ENCODE measurements at places on chromosomes 2 and 18. TPM values are rescaled to one million over a fixed set of nuclear protein-coding genes. Genes with fewer than 3 reads are reported as not detected.

Gene TRPM8
- 0.10 TPM for polyA plus RNA-seq

Gene SEPTIN10
- 126 TPM for polyA plus RNA-seq

- no peak for DNase-seq
These were observed 166.5 kb upstream of the KCNJ3 start for GRCh38 chr2:154532004-154532403.

Gene HMSD
- 2.1 TPM for polyA plus RNA-seq

Gene CCDC102B
- polyA plus RNA-seq = 7.5 TPM

DNA sequence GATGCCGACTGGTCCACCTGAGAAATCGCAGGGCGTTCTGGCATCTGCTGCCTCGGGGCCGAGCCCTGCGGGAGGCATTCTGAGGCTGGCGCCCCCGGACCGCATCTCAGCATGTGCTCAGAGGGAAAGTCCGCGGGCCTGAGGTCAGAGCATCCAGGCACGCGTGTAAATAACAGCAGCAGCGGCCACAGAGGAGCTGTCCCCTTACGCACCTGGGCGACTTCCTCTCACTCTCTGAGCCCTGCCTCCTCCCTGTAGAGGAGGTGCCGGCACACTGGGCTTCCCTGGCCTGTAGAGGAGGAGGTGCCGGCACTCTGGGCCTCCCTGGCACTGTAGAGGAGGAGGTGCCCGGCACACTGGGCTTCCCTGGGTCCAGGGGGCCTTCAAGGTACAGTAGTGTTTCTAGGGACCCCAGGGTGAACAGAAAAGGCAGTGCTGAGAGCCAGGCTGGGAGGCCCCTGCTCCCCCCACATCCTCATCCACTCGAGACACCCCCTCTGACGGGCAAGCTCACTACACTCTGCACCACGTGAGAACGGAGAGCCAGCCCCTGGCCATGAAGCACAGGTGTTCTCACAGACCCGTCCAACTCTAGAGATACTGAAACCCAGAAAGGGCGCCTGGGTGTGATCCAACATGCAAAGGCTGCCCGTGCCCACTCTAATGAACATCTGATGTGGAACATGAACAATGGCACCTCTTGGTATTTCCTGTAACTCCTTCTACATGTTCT lies 263.5 kb downstream of the HDAC4 start:
- no peak for DNase-seq

DNA sequence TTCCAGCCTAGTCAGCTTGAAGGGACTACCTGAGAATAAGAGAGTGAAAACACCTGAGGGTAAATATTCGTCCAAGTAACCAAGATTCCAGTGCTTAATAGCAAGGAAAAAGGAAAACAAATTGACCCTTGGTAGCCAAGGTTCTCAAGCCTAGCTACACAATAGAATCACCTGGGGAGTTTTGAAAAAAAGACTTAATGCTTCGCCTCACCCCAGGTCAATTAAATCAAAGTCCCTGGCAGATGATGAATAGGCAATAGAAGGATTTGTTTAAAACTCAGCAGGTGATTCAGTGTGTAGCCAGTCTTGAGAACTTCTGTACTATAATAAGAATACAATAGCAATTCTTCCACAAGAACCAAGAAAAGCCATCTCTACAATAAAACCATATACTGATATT lies 500.2 kb downstream of the XIRP2 start:
- DNase-seq = no peak

DNA sequence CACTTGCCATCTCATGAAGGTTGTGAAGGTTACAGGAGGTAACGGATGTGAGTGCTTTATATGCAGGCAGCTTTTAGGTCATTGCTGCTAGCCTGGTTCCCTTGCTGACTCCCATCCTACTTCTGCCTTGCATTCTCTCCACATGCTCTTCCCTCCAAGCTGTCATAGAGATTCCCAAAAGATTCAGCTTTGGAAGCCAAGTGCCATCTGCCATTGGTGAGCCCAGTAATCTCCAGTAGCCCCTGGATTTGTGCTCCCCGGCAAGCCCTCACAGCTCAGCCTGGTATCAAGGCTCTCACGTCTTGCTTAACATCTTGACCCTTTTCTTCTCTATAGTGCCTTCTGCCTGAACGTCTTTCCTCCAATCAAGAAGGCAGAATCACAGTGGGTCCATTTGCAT lies 61.6 kb downstream of the MYT1L start:
- no peak for DNase-seq

Gene TGFA
- polyA plus RNA-seq = 18.9 TPM

GRCh38 chr2:155157711-155158110 lies 459.2 kb downstream of the KCNJ3 start:
- no peak for DNase-seq

GRCh38 chr2:1972011-1972410 lies 227.7 kb upstream of the PXDN start:
- no peak for DNase-seq

Gene LYG2
- 0.43 TPM for polyA plus RNA-seq

DNA sequence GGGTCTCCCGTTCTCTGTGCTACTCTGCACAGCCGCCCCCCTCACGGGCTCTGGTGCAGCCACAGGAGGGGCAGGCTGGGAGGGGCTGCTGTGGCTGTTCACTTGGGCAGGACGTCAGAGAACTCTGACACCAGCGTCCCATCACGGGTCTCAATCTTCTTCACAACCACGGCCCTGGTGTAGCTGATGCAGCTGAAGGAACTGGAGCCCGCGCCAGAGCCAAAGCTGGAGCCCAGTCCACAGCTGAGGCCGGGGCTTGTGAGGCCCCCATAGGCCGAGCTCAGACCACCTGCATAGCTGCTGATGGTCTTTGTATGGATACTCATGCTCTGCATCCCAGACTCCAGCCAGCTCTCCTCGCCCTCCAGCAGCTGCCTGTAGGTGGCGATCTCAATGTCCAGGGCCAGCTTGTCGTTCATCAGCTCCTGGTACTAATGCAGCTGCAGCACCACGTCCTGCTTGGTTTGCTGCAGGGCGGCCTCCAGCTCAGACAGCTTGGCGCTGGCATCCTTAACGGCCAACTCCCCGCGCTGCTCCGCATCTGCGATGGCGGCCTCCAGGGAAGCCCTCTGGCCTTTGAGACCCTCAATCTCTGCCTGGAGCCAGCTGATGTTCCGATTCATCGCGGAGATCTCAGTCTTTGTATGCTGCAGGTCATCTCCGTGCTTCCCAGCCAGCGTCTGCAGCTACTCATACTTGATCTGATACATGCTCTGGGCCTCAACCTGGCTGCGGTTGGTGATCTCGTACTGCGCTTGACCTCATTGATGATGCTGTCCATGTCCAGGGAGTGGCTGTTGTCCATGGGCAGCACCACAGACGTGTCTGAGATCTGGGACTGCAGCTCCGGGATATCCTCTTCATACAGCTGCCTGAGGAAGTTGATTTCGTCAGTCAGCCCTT lies 7.4 kb upstream of the DUSP19 start:
- no peak for DNase-seq

Gene PLEKHH2
- 28.6 TPM for polyA plus RNA-seq

DNA sequence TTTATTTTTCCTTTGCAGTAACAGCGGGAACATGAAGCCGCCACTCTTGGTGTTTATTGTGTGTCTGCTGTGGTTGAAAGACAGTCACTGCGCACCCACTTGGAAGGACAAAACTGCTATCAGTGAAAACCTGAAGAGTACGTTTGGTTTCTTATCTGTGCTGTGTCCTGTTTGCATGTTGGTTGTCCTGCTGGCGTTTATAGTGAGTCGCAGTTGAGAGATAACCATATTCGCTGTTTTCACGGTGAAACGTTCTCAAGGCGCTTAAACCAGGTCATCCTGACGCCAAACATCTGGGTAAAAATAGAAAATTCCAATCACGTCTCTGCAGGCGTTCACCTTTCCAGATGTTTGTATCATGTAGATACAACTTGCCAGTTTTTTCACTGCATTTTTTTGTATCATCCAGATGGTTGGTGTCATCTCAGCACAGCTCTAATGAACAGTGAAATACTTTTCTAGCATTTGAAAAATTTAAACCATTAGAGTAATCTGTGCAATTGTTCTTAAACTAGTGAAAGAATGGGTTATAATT lies 21.2 kb downstream of the CLUL1 start:
- no peak for DNase-seq

GRCh38 chr2:186328838-186329237 lies 157.2 kb upstream of the ZC3H15 start:
- no peak for DNase-seq

DNA sequence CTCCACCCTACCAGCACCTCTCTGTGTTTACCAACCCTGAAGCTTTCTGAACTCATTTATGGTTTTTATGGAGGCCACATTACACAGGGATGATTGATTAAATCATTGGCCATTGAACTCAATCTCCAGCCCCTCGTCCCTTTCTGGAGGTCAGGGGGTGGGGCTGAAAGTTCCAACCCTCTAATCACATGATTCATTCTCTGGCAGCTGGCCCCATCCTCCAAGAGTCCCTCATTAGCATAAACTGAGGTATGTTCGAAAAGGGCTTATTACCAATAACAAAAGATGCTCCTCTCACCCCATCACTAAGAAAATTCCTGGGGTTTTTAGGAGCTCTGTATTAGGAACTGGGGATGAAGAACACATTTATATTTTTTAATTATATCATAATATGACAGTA lies 92.3 kb downstream of the DIS3L2 start:
- no peak for DNase-seq

- DNase-seq = no peak
These were observed 184.0 kb downstream of the SCG2 start for GRCh38 chr2:223418131-223418530.

DNA sequence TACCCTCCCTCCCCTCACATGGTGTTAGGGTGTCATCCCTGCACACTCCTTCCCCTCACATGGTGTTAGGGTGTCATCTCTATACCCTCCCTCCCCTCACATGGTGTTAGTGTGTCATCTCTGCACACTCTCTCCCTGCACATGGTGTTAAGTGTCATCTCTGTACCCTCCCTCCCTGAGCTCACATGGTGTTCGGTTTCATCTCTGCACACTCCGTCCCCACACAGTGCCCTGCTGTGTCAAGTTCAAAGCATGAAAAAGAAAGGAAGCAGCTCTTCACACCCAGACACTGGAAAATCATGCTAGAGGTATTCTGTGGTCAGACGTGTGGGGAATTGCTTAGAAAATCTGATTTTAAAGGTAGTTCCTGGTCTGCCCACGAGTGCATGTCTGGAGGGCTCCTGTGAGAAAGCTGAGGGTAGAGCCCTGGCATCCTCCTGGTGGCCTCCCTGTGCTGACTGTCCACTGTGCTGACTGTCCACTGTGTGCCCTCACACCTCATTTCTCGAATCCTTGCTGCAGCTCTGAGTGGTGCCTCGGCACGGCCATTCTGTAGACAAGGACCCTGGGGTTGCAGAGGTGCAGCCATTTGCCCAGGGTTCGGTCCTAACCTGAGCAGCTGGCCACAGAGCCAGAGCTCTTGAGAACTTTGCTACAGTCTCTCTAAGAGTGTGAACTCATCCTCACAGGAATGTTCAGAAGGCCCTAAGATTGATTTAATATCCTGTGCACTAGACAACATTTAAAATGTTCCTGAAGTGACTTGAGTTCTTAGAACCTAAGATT lies 69.1 kb upstream of the NFATC1 start:
- DNase-seq = no peak

DNA sequence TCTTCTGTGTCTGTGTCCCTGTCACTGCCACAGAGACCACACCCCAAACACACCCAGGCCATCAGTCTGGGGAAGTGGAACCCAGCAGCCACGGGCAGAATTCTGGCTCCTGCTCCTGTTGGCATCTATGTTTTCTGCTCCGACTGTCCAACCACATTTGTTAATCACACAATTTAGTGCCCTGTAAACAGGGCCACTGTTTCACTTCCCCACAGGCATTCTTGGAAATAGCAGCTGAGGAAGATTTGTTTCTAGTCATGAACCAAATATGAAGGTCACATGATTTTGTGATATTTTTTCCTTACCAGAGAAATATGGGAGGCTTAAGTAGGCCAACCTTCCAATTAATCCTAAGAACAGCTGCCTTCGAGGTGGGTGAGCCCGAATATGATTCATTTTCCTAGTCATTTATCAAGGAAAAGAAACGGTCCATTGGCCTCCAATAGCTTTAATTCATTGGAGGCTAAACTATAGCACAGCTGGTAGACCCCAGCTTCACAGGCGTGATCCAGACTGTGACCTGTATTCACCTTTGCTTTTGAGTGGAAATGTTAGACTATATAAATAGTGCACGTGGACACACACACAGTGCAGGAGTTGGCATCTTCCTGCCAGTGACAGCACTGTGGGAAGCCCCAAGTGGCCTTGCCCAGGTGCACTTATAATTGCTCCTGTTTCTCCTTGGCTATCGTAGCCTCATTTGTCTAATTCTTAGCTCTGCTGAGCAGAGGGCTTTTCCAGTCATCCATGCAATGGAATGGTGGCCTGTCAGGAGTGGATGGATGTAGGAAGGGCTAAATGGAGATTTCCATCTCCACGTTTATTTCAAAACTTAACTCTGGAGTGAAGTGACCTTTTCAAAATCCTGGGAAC lies 267.9 kb downstream of the LPIN1 start:
- DNase-seq = no peak

DNA sequence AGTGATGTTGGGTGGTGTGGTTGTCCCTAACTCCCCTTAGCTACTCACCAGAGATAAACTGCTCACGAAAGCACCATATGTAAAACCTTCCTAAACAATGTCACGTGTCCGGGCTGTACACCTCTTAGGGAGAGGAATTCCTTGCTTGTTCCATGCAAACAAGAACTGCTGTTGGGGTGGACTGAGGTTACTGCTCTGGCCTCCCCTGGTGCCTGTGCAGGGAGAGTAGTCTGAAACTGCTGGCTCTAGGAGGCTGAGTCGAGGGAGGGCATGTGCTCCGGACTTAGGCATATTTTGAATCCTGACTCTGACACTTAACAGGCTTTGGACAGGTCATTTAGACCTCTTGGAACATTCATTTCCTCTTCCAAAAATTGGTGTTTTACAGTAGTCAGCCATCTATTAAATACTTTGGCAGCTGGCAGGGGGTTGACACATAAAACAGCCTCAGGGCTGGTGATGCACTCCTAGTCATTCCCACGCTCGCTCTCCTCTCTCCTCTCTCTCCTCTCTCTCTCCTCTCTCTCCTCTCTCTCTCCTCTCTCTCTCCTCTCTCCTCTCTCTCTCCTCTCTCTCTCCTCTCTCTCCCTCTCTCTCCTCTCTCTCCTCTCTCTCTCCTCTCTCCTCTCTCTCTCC lies 10.6 kb downstream of the THNSL2 start:
- DNase-seq = no peak

- no peak for DNase-seq
These were observed 9.5 kb downstream of the SEPTIN2 start for GRCh38 chr2:241325257-241325656.

- no peak for DNase-seq
These were observed 167.2 kb downstream of the NUP35 start for GRCh38 chr2:183291436-183291835.

DNA sequence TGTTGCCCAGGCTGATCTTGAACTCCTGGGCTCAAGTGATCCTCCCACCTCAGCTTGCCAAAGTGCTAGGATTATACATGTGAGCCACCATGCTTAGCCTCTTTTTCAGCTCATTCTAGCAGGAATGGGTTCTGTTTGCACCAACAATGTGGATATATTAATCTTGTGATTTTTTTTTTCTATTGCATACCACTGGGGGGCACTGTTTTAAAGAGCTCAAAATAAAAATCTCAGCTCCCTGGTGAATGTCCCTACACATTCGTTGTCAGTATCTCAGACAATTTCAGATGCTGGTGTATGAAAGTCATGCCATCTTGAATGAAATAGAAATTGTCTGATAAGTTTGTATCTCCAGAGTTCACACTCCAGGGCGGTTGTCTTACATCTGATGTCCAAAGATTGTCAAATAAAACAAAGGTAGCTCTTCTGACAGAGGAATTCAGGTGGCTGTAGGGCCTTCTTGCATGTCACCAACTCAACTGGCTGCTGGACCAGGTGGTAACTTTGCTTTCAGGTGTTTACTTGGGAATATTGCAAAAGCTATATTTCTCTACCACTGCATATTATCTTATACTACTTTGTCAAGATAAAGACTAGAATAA lies 3.1 kb upstream of the MATN3 start:
- DNase-seq = no peak

Gene TMEM237
- polyA plus RNA-seq = 57.0 TPM
